Activated CD4-positive, CD25-positive, alpha-beta regulatory T cell treated with anti-CD3 and anti-CD28 coated beads, Interleukin-2, amount 50 U/mL, for 16 hours (primary cell): ENCODE measurements at places on chromosomes 6 and 20.

DNA sequence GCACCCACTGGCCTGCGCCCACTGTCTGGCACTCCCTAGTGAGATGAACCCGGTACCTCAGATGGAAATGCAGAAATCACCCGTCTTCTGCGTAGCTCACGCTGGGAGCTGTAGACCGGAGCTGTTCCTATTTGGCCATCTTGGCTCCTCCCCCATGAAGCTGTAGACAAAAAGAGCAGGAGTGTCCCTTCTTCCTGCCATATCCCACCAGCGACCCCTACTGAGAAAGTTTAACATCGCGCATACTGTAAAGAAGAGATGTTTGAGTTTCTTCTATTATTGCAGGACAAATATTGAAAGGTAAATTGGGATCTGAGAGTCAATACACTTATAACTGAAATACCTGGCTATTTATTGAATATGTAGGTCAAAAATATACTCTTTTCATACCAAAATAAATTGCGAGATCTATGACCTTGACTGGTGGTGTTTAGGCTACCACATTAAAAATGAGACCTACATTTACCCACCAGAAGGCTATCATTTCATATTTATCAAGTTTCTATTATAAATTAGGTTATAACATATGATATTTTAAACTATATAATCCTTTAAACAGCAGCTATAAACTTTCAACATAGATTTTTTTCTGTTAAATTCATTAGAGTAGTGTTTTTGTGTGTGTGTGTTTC is 586.3 kb downstream of the HTR1B start:
- no peak for DNase-seq

GRCh38 chr20:9306521-9306920 is 207.9 kb upstream of the LAMP5 start:
- no peak for DNase-seq

DNA sequence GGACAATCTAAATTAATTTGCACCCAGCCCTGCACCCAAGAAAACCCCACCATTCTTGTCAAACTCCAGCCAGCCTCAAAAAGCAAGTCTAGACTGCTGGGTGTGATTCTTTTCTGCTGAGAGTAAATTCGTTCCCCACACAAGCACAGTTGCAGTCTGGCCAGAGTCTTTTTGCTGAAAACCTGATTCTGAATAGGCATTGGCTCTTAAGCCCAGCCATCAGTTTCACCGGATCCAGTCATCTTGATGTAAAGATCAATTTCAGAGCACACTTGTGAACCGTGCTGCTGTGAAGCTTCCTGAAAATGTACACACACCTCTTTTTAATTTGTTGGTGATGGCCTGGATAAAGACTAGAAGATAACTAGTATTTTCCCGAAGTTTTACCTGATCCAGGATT is 159.4 kb upstream of the GGTLC1 start:
- no peak for DNase-seq

GRCh38 chr6:85677234-85677956 is 34.7 kb upstream of the SYNCRIP start:
- DNase-seq, result no peak

DNA sequence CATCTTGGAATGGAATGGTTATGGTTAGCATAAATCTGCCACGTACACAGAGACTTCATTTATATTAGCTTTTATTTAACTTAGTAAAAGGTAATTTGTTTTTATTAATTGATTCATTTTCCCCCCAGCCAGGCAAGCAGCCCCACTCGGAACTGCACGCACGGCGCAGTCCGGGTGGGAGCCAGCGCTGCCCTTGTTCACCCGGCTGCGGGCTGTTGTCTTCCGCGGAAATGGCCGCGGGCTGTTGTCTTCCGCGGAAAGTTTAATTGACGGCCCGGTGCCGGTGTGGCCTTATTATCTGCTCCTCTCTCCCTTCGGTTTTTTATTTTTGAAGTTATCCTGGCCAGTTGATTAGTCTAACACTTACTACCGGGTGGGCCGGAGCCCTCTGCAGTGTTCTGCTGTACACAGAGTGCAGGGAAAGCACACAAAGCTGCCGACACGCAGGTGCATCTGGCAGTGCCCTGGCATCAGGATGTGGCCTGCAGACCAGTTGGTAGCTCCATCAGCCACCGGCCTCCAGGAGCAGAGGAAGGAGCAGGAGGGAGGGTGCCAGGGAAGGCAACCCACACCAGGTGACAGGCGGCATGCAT is 270.5 kb downstream of the CDH4 start:
- no peak for DNase-seq

DNA sequence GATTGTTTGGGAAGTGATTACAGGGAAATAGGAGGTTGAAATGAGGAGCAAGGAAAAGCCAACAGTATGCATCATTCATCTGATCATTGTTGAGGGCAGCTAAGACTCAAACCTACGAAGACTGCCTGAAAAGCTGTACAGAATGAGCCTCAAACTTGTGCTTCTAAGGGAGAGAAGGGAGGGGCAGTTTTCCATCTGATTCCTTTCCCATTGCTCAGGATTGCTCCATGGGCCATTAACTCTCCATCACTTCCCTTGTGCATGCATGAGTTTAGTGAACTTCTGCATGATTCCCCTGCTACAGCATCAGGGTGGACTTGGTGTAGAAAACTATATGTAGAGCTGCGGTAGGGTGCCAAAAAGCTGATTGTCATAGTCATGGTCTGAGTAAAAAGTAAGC is 742.7 kb upstream of the SLC35B3 start:
- DNase-seq, result no peak

DNA sequence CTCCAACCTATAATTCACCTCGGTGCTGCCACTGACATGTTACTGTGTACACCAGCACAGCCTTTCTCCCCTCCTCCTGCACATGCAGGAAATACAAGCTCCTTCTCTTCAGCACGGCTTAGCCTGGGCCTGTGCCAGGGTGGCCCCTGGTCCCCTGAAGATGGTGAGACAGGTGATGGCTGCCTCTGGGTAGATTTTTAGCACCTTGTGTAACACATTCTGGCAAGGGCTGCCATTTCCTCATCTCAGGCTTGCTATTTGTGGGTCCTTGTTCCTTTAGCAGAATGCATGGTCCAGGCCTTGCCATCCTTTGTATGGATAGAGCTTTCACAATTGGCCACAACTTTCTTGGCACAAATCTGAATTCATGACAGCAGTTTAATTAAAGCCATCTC is 151.3 kb downstream of the CDC5L start:
- no peak for DNase-seq

DNA sequence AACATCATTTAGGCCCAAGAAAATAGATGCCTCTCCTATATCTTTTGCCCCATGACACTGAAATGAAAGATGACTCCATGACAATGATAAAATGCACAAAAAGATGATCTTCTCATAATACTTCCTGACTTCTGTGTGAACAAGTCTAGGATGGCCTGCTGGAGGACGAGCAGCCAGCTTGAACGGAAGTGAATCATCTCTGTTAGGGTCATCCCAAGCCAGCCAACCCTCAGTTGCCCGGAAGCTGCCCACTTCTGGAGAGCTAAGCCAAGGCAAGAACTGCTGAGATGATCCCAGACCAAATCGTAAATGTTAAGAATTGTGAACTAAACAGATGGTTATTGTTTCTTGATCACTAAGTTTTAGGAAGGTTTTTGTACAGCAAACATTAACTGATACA is 249.7 kb upstream of the HS3ST5 start:
- DNase-seq, result no peak

DNA sequence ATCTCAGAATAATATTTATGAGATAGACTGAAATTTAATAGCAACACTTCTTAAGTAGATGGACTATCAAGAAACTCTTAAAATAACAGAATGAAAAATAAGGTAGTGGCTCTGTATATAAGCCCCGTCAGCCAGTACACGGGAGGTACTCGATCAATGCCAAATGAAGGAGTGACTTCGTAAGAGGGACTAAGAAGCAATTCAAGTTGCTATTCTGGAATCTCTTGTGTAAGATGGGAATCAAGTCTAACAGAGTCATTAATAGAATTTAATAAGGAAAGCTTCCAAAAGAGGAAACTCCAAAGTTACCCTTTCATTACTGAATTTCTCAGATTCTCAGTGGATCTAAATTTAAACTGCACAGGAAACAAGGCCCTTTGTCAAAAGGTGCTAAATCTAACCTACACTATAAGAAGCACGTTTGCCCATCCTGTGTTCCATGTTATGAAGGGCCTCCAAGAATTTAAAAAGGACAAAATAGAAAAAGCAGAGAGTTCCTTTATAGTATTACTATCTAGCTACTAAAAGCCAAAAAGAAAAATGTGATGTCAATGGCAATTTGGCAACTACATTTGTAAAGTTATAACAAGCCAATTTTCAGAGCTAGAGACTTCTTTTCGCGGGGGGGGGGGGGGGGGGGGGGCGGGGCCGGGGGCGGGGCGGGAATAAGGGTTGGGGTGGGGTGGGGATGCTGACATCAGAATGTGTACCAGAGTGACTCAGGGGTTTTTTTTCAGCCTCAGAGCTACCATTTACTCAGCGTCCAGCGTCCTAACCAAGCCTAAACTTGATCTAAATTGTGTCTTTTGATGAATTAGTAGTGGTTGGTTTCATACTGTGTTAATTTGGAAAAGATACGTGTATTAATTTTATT is 200.6 kb downstream of the GMPR start:
- no peak for DNase-seq

DNA sequence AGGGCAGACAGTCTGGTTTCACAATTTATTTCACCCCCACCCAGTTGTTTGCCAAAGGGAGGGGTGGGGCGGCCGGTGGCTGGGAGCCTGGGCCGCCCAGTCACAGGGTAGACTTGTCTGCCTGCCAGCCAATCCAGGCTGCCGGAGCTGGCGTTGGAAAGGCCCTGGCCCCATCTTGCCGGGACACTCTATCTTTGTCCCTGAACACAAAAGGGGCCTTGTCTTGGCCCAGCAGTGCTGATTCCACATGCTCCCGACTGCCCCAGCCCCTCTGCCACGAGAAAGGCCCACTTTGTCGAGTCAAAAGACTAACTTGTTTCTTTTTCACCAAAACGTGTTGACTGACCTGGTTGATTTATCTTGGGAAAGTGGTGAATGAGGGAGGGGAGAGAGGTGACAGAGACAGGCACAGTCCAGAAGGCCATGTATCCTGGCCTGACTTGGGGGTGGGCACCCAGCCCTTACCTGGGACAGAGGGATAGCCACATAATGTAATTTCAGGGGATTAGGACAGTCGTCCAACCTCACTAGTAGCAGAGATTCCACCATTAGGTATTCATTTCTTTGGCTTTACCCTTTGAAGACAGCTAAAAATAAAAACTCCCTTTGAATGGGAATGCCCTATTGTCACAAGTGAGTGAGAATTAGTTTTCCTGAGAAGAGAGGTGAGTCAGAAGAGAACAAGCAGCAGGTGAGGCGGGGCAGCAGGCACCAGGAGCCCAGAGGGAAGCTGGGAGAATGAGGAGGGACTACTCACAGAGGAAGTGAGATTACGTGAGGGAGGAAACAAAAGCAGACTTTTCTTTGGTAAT is 67.0 kb upstream of the SIRPA start:
- no peak for DNase-seq

- DNase-seq, result no peak
These were observed 21.2 kb downstream of the RALY start for GRCh38 chr20:34014878-34015277.

DNA sequence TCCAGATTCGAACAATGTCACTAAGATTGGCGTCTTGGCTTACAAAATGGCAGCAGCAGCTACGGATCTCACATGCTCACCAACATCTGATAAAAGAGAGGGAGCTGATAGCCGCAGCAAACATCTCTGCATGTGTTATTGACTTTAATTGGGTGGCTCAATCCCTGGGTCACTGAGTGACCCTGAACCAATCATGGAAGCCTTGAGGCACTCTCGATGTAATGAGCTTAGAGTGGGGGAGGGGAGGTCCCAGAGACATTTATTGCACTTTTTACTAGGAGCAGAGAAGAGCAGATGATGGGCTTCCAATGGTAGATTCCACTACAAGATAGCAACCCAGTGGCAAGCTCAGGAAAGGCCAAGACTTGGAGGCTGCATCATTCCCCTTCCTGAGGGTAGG is 238.7 kb downstream of the BMP7 start:
- no peak for DNase-seq

- DNase-seq, result no peak
These were observed 78.0 kb upstream of the FOXQ1 start for GRCh38 chr6:1233924-1234323.

GRCh38 chr6:135474362-135474761 is 23.2 kb downstream of the AHI1 start:
- DNase-seq, result no peak

DNA sequence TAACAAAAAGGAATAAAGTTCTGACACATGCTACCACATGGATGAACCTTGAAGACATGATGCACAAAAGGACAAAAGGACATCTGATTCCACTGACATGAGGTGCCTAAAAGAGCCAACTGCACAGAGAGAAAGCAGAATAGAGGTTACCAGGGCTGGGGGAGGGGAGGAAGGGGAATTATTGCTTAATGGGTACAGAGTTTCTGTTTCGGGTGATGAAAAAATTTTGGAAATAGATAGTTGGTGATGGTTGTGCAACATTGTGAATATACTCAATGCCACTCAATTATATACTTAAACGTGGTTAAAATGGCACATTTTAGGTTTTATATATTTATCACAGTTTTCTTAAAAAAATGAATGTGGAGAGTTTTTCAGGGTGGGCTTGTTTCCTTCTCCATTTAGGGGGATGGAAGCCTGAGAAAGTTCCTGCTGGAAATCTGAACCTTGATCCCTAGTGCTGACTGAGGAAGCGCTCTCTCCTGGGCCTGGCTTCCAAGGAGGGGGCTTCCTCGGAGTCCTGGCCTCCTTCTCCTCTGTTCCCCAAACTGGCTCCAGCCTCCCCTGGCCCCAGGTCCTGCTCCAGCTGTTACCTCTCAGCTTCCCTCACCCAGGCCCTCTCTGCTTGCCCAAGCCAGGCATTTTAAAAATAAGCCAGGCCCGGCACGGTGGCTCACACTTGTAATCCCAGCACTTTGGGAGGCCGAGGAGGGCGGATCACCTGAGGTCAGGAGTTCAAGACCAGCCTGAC is 79.2 kb downstream of the NOL4L start:
- no peak for DNase-seq

GRCh38 chr6:44078827-44079671 is 48.2 kb downstream of the MRPL14 start:
- DNase-seq, result peak; percentile 56

- no peak for DNase-seq
These were observed 479.1 kb upstream of the GJE1 start for GRCh38 chr6:141653590-141653989.

GRCh38 chr20:37376324-37376723 is 30.4 kb downstream of the SRC start:
- no peak for DNase-seq

DNA sequence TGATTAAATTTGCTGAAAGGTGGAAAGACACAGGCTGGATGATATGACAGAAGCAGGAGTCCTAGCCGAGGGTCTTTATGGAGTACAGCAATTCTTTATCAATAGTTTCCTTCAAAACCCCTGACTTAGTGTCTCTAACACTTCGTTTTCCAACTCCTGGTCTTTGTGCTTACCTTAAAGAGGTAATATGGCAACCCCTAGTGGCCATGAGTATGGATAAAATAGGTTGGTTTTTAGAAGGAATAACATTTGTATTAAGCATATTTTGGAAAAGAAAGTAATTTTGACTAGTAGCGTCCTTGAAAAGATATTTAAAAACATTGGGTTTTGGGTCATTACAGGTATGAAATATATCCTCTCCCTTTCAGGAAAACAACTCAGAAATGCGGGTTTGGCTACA is 51.9 kb downstream of the VGLL2 start:
- DNase-seq, result no peak
